ENCODE measurements at places on chromosomes 6 and 20.

- DNase-seq: no peak
Observed at GRCh38 chr6:21984135-21984534, 312.7 kb downstream of the PRL start.

GRCh38 chr6:145241721-145242120, 493.6 kb downstream of the EPM2A start:
- no peak for DNase-seq

DNA sequence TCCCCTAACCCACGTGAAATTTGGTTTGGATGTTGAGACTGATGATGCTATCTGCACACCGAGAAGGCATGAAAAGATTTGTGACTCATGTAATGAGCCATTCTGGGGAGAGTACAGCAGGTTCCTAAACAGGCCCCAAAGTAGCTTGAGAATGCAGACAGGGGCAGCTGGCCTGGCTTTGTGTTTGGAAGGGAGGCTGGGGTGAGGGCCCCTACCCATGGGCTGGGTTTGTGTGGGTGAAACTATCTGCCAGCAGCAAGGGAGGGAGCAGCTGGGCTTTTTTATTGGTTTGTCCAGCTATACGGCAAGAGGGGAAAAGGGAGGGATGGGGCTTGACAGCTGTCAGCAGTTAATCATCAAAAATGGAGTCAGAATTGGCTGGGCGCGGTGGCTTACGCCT, 87.0 kb upstream of the RNF24 start:
- DNase-seq: no peak

DNA sequence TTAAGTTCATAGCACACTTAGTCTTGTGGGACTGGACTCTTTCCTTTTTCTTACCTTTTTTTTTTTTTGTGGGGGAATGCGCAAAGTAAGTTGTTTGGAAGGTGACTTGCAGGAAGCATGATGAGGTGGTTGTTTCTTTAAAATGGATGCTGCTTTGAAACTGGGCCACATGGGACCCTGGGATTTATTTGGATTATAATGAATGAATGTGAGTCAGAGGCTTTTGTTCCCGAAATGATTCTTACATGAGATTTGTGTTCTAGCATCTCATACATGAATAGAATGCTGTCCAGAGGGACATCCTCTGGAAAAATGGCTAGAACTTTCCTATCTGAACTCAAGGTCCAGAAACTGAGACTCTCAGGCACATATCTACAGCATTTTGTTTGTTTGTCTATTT, 236.6 kb upstream of the RNF24 start:
- DNase-seq: no peak

DNA sequence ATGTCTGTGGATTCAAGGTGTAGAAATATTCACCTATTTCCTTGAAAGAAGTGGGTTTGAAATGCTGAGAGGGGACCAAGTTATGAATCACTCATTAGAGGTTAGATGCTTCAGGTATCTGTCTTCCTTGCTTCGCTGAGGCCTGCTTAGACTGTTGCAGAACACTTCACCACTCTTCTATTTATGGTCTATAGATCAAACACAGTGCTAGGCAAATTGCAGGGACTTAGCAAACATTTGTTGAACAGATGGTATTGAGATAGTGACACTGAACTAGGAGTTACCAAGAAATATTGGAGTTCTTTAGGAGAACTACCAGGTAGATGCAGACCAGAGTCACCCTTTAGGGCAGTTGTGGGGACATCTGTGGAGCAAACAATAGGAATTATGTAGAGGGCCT, 123.8 kb downstream of the RFPL4B start:
- no peak for DNase-seq

DNA sequence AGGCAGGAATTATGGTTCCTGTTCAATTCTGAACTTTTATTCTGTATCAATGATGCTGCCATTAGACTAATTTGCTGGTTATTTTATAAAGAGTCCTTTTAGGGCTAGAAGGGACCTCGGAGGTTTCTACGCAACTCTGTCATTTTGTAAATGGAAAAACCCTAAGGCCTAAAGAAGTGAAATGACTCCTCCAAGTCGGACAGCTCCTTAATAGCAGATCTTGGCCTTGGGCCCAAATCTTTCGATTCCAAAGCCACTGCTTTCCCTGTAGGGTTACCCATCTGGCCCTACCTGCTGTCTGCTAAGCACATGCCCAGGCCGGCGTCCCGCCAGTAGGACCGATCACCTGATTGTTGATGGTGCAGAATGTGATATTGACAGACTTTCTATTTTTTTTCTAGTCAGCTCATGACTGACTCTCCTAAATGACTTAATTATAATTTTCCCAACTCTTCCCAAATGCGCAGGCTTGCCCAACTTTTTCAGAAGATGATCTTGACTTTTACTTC, 40.2 kb downstream of the PLEKHG1 start:
- DNase-seq: no peak

GRCh38 chr6:126033696-126034095, 47.4 kb downstream of the TRMT11 start:
- peak; percentile 10 for DNase-seq
